ENCODE measurements at places on chromosomes 7 and 10.

GRCh38 chr7:108415821-108416536 lies 40.3 kb downstream of the NRCAM start:
- peak; percentile 81 for DNase-seq

GRCh38 chr10:988667-989545 lies 672 bp downstream of the GTPBP4 start:
- DNase-seq: no peak

DNA sequence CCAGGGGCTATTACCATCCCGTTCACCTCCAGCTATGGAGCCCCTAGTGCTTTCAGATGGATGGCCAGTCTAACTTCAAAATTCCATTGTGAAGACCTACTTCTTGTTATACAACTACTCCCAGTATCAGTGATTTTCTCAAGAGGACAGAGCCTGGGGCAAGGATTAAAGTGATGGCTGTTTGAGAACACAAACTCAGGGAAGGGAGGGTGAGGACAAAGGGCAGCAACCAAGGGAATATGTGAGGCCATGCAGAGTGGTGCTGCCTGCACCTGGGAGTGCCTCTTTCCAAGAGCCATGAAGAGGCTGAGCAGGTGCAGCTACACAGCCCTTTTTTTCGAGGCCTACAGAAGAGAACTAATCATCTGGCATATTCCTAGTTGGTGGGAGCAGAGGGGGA lies 303.5 kb upstream of the BMPER start:
- no peak for DNase-seq

- DNase-seq: no peak
Measured at GRCh38 chr10:51371743-51372142, 297.5 kb downstream of the PRKG1 start.

GRCh38 chr10:60967854-60968484 lies 24.0 kb upstream of the RHOBTB1 start:
- no peak for DNase-seq

- no peak for DNase-seq
Measured at GRCh38 chr10:97081621-97082235, 104.0 kb downstream of the SLIT1 start.

- DNase-seq: no peak
Measured at GRCh38 chr10:127423218-127423915, 125.7 kb upstream of the NPS start.

GRCh38 chr7:18702071-18702829 lies 206.7 kb downstream of the HDAC9 start:
- DNase-seq: peak; percentile 19

- no peak for DNase-seq
Measured at GRCh38 chr10:5117026-5117425, 22.8 kb downstream of the AKR1C3 start.

- DNase-seq: no peak
Measured at GRCh38 chr7:101553771-101554445, 75.2 kb downstream of the MYL10 start.

GRCh38 chr10:29132551-29133111 lies 156.2 kb upstream of the LYZL1 start:
- DNase-seq: peak; percentile 65

DNA sequence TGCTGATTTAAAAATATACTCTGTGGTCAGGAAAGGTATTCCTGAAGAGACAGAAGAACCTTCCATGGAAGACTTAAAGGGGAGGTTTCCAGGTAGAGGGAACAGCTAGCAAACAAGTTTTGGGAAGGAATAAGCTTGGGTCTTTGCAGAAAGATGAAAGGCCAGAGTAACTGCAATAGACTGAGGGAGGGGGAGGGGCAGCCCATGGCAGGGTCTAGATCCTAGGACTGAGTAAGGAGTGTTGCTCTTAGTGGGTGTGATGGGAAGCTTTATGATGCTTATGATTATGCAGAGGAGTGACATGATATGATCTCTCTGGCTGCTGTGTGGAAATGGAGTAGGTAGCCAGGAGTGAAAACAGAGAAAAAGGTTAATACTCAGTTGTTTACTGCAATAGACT lies 90.0 kb upstream of the FEZF1 start:
- peak; percentile 45 for DNase-seq

DNA sequence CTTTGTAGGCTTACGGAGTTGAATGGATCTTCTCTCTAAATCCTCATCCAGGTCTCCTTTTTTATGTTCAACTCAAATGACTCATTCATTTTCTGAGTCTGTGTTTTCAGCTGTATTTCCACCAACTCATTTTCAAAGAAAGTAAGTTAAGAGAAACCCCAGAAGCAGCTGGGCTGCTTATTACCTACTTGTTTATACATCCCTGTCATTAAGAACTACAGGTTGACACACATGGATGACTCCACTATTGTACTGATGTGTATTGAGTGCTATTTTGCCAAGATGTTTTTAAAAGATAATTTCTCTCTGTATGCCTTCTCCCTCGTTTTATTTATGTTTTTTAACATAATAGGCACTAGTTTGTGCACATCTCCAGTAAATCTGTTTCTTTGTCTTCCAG lies 41.9 kb downstream of the DGKI start:
- DNase-seq: peak; percentile 71

- no peak for DNase-seq
Measured at GRCh38 chr10:2620827-2621521, 446.4 kb upstream of the PFKP start.

DNA sequence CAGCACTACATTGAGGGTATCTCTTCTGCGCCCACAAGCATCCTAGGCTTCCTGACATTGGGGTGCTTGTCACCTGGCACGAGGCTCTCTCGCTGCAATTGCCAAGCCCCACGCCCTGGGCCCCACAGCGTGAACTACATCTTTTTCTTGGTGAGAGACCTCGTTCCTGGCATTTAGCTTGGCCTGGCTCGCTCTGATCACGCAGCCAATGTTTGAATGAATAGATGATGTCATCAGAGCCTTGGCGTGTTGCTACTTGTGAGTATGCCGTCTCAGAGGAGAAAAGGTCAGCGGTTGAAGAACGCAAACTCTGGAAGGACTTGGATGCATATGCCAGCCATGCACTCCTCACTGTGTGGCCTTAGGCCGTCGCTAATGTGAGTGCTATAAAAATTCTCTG lies 150.2 kb upstream of the AUTS2 start:
- DNase-seq: no peak

DNA sequence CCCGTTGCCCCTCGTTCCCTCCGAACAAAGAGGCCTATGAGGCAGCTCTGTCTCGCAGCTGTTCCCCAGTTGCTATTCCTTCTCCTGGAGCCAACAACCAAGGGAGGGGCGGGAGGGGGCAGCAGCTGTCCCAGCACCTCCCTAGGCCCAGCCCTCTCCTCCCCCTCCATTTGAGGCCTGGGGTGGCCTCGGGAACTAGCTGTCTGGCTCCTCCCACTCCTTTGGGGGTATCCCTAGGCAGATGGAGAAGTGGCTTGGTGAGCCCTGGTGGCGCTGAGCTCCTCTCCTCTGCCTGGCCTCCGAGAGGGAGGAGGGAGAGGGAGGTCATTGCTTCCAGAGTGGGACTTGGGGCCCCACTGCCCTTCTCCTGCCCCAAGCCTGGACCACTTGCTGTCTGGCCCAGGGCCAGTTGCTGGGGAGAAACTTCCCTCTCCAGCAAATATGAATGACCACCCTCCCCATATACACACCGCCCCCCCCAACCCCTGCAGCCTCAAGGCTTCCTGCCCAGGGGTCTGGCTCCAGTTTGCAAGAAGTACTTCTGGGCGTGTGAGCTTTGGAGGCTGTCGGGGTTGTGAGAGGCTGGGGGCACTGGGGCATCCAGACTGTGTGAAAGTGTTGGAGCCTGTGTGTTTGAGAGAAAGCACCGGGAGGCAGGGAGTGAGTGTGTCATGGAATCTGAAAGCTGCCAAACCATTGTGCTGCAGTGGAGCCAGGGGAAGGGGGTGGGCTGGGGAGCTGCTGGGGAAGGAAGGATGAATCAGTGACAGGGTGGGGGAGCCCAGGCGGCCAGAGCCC lies 3.1 kb downstream of the FLNC start:
- peak; percentile 96 for DNase-seq

DNA sequence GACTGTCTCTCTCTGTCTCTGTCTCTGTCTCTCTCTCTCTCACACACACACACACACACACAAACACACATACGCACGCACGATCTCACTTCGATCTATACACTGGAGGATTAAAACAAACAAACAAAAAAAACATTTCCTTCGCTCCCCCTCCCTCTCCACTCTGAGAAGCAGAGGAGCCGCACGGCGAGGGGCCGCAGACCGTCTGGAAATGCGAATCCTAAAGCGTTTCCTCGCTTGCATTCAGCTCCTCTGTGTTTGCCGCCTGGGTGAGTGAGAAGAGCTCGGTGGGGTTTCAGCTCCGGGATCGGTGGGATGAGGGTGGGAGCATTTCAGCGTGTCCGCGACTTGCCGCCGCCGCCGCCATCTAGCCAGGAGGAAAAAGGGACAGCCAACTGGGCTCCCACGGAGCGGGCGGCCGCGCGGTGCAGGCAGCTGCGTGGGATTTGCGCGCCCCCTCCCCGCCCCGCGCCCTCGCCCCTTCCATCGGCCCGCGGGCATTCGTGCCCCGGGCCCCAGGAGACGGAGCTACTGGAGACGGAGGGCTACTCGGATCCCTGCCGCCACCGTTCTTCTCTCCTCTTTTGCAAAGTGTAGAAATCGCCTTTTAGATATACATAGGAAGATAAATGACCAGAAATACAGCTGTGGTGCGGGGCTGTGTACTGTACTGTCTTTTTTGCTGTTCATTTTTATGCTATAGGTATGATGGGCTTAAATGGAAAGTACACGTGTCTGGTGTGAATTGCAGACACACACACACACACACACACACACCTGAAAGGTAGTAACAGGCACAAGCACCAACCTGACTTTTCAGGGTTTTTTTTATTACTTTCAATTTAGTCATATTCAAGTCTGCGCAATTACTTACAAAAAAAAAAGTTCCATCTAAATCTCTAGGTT lies 581 bp downstream of the PTPRZ1 start:
- DNase-seq: peak; percentile 84

GRCh38 chr10:102776779-102777456 lies 33.2 kb downstream of the WBP1L start:
- peak; percentile 12 for DNase-seq

DNA sequence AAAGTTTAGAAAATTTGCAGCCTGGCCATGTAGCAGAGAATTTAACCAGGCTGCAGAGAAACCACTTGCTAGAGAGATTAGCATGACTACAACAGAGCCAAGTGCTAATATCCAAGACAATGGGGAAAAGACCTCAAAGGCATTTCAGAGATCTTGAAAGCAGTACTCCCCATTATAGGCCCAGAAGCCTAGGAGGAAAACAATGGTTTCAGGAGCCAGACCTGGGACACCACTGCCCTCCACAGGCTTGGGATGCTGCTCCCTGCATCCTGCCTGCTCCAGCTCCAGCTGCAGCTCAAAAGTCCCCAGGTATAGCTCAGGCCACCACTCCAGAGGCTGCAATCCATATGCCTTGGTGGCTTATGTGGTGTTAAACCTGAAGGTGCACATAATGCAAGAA lies 101.5 kb upstream of the TMEM72 start:
- DNase-seq: no peak

DNA sequence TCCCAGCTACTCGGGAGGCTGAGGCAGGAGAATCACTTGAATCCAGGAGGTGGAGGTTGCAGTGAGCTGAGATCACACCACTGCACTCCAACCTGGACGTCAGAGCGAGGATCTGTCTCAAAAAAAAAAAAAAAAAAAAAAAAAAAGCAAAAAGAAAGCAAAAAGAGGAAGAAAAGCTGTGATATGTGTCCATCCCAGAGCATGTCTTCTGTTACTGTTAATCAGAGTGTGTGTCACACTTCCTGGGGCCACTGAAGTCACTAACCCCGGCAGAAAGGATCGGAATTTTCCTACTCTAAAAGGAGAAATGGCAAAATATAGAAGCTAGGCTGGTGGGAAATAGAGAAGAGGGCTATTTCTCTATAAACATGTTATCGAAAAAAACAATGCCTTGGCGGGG lies 11.9 kb downstream of the PIK3AP1 start:
- no peak for DNase-seq

GRCh38 chr10:86768412-86769062 lies 12.1 kb downstream of the BMPR1A start:
- no peak for DNase-seq

- peak; percentile 97 for DNase-seq
Measured at GRCh38 chr7:47610506-47611044, 28.7 kb upstream of the TNS3 start.

DNA sequence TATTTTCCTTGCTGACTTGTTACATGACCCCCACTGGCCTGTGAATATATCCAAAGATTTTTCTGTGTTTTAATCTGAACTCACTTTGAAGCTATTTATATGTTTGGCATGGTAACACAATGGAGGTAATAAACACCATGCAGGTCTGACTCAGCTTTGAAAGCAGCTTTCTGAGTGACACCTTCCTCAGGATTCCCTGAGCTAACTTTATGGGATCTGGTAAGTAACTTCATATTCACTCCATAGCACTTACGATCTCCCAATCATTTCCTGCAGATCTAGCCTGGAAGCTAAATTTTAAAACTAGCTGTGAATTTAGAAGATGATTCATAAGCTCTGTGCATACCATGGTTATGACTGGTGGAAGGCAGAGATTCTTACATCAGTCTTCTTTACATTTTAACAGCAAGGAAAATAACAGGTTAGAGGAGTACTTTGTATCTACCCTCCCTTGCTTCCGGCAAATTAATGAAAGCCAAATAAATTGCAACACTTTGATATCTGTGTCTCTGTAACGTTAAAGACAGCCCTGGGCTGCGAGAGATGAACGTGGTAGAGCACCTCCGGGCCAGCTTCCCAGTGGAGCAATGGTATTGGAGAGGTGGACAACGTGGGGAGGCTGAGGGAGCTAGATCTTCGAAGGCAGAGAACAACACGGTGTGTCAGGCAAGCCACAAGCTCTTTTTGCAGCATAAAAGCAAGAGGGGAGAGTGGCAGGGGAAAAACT lies 170.2 kb upstream of the KLF14 start:
- DNase-seq: no peak

- DNase-seq: no peak
Measured at GRCh38 chr7:156478486-156478885, 162.1 kb upstream of the RNF32 start.

DNA sequence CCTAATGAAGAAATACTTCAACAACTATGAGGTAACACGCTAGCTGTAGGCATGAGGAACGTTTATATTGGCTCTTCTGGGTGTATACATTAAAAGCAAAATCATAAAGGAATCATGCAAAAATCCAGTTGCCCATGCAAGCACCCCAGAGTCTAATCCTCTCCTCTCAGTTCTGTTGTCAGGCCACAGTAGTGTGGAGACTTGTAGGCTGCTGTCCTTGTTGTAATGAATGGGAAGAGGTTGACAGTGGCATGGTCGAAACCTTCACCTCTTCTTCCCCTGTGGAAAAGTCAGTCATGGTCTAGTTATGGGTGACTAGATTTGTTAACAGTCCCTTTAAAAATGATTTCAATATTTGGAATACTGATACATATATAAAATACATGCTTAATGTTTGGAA lies 121.3 kb downstream of the CNOT4 start:
- DNase-seq: peak; percentile 20

- DNase-seq: no peak
Measured at GRCh38 chr10:9743639-9744038, 1274.0 kb upstream of the CELF2 start.

- DNase-seq: no peak
Measured at GRCh38 chr7:47786557-47787248, 161.6 kb downstream of the PKD1L1 start.

- peak; percentile 51 for DNase-seq
Measured at GRCh38 chr7:123769371-123769770, 20.6 kb upstream of the WASL start.

All from NCI-H69 (cell line).